ENCODE measurements at places on chromosomes 11 and 22.
A peak's percentile ranks its signal among the peaks of the same experiment; 100 is the strongest.

- DNase-seq = no peak
These were observed 21.8 kb downstream of the DHCR7 start for GRCh38 chr11:71426413-71426812.

DNA sequence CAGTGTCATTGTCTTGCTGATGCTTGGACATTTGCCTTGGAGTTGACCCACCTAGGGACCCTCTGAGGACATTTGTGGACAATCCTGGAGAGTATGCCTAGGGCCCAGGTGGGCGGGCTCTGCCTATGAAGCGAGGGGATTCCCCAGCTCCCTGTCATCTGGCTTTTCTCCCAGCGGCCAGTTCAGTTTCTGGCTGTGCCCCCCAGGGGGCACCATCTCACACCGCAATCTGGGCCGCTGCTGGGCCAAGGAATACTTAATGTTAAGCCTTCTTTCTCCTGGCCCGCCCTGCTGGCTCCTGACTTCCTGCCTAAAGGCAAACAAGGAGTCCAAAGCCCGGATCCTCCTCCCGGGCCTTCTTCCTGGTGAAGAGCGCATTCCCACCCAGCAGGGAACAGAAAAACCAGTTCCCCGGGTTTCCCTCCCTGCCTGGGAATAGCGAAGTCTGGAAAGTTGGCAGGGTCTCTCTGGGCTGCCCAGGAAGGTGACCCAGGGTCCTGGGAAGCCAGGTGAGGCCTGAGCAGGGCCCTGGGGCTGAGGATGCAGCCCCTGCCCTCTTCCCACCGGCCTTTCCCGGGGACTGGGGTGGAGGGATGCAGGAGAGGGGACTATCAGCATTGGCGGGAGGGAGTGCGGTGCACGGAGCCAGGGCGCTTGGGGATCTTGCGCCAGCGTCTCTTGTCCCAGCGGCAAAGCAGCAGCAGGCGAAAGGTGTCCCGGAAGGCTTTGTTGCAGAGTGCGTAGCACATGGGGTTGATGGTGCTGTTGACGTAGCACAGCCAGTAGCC is 11.9 kb downstream of the CHRM1 start:
- DNase-seq = peak; percentile 92

DNA sequence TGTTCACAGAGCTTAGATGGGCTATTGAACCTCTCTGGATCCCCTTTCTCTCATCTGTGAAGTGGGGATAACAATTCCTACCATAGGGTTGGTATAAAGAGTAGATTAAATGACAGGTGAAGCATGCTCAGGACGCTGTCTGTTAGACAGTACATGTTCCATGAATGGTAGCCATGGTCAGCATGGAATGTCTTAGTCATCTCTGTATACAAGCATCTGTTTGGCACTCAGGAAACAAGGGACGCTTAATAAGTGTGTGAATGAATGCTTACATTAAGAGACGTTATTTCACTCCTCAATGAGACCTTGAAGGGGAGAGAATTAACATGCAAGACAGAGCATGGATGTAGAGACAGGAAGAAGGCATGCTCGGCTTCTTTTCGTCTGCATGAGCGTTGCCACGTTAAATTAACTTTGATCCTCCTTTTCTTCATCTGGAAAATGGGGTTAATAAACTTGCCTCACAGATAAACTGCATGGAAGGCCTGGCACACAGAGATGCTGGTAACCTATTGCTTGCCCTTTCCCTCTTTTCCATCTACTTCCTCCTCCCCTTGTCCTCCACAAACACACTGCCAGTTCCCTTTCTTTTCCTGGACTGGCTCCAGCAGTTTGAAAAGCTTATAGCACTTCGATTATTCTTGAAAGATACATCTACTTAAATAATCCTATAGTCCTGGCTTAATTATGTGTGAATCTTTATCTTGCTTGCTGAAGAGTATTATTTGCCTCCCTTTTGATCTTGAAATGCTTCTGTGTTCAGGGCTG is 267.2 kb upstream of the MTNR1B start:
- no peak for DNase-seq

GRCh38 chr11:108137212-108137611 is 15.8 kb downstream of the ACAT1 start:
- no peak for DNase-seq

DNA sequence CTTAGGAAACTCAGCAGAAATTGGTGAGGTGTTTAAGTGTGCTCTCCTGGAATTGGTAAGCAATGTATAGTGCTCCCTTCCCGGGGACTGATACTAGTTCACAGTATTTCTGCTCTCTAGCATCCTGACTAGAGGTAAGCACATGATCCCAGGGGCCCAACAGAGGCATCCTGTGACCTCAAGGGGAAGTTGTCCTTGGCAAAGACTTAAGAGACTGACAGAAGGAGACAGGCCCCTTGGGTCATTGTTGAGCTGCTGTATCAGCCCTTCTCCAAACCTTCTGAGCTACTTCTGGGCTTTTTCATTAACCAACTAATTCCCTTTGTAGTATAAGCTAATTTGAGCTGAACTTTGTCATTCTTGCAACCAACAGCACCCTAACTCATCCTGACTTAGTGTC is 4.3 kb upstream of the TBC1D22A start:
- no peak for DNase-seq

DNA sequence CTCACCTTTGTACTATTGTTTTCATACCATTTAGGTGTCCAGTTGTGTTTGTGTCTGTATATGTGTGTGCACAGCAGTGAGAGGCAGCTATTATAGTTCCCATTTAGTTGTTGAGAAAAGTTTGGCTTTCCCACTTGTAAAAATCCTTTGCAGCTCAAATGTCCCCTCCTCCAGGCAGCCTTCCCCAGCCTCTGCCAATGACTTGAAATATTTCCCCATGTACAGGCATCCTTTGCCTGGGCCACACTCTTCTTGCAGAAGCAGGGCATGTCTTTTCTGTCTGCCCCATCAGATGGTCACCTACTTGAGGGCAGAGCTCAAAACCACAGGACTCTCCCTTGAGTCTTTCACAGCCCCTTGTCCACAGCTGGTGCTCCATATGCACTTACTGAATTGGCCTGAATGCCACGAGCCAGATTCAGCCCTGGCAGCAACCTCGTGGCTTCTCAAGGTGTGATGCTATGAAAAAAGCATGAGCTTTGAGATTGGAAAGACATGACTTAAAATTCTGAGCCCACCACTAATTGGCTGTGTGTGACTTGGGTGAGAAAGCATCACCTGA is 39.3 kb downstream of the MYEOV start:
- DNase-seq = no peak

- DNase-seq = no peak
These were observed 32.6 kb downstream of the PPFIBP2 start for GRCh38 chr11:7546324-7546791.

GRCh38 chr22:37334461-37334858 is 52.2 kb downstream of the CYTH4 start:
- DNase-seq = no peak

- no peak for DNase-seq
These were observed 160.1 kb downstream of the SWAP70 start for GRCh38 chr11:9823887-9824385.

DNA sequence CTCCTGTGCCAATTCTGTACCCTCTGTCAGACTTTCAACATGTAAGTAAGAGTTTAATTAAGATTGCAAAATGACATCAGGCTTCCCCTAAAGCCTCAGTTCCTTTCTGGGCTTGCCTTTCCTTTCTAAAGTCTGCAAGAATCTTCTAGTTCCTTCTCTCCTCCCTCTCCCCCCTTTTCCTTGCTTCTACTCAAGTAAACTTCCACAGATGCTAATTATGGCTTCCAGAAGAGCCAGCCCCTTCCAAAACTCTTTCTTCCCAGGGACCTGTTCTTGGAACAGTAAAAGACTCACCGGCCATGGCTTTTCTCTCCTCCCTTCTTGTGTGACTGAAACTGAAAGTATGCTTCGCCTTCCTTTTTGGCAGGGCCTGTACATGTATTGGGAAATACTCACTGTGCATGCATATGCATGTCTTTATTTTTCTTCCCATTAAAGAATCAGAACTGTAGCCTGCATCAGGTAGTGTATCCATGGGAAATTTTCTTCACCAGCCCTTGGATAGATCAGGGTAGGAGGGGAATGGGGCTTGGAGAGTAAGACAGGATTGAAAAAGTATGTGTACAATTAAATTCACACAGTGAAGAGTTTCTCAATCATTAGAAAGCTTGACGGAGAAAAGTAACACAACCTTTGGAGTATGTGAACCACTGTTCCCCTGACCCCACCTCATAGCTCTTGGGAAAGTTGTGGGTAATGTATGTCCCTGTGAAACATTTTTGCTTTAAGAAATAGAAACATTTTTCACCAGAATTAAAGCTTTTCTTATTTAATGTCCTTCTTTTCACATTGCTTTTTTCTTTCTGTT is at the start of gene CASP1:
Gene CASP1 (minus strand): TSS at position 332 of the 808 bp plus-strand sequence. CDS start 31 bp downstream, at position 301.
- DNase-seq = peak; percentile 76

DNA sequence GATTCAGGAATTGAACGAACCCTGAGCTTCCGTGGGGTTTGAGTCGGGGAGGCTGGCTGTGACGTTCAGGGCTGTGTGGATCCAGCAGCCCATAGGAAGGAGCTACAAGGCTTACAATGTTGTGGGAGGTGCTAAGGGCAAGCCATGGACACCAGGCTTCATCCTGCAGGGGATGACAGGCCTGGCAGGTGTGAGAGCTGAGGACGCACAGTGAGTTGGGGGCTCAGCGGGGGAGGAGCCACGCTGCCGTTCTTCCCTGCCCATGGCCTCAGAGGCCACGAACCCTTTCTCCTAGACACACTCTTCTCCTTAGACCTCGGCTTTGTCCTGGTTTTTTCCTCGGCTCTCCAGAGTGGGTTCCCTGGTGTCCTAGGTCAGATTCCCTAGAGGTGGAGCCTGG is 113.3 kb upstream of the SLC22A12 start:
- DNase-seq = no peak

DNA sequence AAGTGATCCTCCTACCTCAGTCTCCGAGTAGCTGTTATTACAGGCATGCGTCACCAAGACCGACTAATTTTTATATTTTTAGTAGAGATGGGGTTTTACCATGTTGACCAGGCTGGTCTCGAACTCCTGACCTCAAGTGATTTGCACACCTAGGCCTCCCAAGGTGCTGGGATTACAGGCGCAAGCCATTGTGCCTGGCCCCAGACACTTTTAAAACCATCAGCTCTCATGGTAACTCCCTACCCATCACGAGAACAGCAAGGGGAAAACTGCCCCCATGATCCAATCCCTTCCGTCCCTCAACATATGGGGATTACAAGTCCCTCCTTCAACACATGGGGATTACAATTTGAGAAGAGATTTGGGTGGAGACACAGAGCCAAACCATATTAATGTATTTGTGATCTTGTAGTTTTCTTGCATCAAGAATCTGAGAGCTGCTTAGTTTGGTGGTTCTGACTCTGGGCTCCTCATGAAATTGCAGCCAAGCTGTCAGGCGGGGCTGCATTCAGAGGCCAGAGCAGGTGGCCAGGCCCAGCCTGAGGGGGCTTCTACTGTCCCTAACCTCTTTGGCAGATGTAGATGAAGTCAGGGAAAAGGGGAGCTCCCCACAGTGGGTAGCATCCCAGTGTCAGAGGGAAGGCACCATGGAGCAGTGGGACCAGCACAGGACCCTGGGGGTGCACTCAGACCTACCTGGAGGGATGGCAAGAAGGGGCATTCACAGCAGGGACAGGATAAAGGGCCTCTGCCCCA is 31.2 kb upstream of the PRAME start:
- DNase-seq = no peak

DNA sequence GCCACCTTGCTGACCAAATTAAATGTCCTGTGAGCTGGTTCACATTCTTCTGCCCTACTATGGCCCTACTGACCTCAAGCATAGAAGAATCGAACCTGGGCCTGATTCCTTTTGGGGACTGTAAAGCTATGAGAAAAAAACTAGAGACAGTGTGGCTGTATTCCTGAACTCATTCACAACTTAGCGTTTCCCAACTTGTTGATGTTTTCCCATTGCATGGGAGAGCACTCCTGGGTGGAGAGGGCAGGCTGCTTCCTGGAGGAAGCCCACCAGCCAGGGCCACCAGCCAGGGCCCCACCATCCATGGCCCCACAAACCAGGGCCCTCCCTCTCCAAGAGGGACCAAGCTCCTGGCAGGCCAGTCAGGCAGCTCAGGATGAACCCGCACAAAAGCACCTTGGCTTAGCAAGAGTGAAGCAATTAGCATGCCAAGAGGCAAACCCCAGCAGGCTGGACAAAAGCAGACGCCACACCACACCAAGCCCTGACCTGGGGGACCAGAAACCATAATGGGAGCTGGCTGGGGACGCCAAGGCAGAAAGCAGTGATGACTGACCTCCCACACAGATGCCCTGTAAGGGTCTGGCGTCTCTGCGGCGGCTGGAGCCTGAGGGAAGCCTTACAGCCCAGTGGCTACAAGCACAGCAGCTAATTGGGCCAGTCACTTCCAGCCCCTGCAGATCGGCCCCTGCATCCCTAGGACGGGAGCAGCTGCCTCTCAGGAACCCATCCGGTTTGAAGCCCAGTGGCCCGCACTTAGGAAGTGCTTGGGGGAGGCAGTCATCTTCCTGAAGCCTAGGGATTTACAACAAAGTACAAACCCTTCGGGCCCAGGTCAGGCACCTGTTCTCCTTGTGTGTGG is 2.1 kb downstream of the CERK start:
- DNase-seq = no peak

GRCh38 chr11:95296165-95296564 is 65.2 kb upstream of the SESN3 start:
- peak; percentile 83 for DNase-seq

GRCh38 chr11:30368394-30368793 is 45.5 kb downstream of the ARL14EP start:
- DNase-seq = no peak

- no peak for DNase-seq
These were observed 10.1 kb upstream of the LRP5 start for GRCh38 chr11:68302256-68302655.

- no peak for DNase-seq
These were observed 700.6 kb downstream of the NELL1 start for GRCh38 chr11:21369947-21370346.

- no peak for DNase-seq
These were observed 10.9 kb downstream of the AIP start for GRCh38 chr11:67493548-67494370.

GRCh38 chr11:46338988-46339666 is 8.1 kb upstream of the DGKZ start:
- DNase-seq = no peak

DNA sequence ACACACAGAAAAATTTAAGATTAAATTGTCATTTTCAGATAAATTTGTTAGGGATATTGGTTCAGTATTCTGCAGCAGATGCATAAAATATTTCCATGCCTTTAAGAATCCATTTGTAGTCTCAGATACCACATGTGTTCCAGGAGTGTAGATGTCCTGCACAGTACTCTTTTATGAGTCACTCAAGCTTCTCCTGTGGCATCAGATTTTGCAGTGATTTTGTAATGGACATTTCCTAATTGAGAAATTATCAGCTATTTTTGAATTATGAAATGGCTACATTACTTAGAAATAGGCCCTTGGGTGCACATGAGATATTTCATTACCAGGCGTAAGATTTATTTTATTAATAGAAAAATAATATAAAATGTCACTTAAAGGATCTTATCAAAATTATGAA is 18.9 kb downstream of the MMP3 start:
- no peak for DNase-seq

- no peak for DNase-seq
These were observed 3.6 kb upstream of the SEPTIN5 start for GRCh38 chr22:19710769-19711106.

Measured in stomach (tissue), 19 donors.